Occipital lobe (tissue), 3 donors: ENCODE measurements at places on chromosomes 12 and 14. TPM values are rescaled to one million over a fixed set of nuclear protein-coding genes. Genes with fewer than 3 reads are reported as not detected.

Gene MYF5
- total RNA-seq = not detected

Gene AQP2
- total RNA-seq = not detected

Gene PSMC1
- 64.1 TPM for total RNA-seq

Gene GNPTAB
- 138 TPM for total RNA-seq
